GM03348 (cell line): ENCODE measurements at places on chromosomes 1 and 21.

- DNase-seq: no peak
Measured at GRCh38 chr21:38443110-38443509, 55.2 kb downstream of the ERG start.

DNA sequence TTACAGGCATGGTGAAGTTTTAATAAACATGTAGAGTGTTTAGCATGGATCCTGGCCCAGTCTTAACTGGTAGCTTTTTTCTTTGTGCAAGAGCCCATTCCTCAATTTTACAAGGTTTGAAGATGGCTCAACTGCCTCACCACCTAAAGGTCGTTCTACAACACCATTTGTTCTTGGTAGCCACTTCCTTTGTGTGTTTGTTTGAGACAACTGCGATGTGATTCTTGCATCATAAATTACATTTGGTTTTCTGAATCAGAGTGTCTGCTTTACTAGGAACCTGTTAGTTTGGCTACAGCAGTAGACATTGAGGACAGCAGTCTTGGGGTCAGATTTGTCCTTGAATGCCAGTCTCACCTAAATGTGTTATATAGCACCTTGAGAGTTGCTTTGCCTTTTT is 3.3 kb downstream of the PLEKHM2 start:
- no peak for DNase-seq

DNA sequence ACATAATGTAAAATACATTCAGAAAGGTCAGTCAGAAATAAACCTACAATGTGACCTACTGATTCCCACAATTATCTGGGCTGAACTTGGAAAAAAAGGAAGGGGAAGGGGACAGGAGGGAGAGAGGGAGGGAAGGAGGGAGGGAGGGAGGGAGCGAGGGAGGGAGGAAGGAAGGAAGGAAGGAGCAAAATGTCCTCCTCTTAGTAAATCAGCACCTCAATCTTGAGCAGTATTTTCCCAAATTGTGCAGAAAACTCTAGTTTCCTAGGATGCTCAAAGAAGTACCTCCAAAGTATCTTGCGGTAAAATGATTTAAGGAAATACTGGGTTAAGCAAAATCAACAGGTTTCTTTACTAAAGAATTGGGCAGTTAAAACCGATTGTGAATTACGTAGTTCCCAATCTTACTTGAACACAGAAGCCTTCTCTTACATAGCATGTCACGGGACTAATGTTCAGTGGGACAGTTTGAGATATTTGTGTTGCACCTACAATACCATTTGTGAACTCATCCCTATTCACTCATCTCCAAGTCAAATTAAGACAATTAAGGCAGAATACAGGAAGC is 51.0 kb upstream of the ASPM start:
- DNase-seq: no peak

- DNase-seq: no peak
Measured at GRCh38 chr21:29762570-29763082, 177.2 kb downstream of the GRIK1 start.

DNA sequence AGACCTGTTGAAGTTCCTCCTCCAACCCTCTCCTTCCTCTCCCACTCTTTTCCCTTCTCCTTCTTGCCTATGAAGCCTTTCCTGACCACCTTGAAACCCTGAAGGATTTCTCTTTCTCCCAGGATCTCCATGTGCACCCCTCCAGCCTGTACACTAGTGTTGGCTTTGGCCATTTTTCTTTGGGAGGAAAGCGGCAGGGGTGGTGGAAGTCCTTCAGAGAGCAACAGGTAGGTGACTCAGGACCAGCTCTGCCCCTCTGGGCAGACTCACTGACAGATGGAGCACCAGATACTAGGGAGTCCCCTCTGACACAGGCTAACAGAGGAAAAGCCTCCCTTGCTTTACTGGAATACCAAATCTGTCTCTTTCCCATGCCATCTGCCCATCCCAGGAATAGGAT is 4.6 kb downstream of the SLC26A9 start:
- DNase-seq: no peak

DNA sequence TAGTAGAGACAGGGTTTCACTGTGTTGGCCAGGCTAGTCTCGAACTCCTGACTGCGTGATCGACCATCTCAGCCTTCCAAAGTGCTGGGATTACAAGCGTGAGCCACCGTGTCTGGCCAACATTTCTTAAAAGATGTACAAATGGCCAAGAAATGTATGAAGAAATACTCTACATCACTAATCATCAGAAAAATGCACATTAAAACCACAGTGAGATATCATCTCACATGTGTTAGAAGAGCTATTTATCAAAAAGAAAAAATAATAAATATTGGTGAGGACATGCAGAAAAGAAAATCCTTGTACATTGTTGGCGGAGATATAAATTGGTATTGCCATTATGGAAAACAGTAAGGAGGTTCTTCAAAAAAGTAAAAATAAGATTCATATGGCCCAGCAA is 33.6 kb upstream of the TNFSF18 start:
- DNase-seq: no peak

DNA sequence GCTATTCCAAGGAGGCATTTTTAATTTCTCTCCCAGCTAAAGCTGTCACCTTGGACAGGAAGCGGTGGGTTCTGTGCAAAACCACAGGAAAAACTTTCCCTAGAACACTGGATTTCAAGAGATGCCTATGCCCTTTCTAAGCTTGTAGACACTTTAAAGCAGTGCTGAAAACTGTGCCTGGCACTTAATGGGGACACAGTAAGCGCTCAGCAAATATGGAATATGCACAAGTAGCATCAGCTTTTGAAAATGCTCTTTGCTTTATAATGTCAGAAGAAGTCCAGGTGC is 50.9 kb upstream of the TARBP1 start:
- DNase-seq: no peak

DNA sequence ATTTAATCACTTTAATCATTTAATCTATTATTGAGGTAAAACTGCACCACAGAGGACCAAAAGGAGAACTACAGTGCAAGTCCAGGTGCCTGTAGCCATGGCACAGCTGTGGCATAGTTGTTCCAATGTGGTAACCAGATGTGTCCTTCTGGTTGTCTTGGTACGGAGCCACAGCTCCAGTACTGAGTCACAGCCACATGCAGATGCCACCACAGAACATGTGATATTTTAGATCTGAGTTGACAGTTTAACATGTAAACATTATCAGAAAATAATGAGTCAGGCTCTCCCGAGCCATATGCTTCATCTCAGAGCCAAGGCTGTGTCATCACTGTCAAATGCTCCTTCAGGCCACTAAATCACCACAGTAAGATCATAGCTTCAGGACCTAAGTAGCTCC is 56.4 kb upstream of the RGS7 start:
- DNase-seq: peak; percentile 59
